Natural killer cell (primary cell): ENCODE measurements at places on chromosomes 11 and 22.

- no peak for DNase-seq
Measured at GRCh38 chr11:59658036-59658435, 10.8 kb downstream of the PATL1 start.

GRCh38 chr11:2466869-2467694 is 22.3 kb downstream of the KCNQ1 start:
- peak; percentile 84 for DNase-seq

DNA sequence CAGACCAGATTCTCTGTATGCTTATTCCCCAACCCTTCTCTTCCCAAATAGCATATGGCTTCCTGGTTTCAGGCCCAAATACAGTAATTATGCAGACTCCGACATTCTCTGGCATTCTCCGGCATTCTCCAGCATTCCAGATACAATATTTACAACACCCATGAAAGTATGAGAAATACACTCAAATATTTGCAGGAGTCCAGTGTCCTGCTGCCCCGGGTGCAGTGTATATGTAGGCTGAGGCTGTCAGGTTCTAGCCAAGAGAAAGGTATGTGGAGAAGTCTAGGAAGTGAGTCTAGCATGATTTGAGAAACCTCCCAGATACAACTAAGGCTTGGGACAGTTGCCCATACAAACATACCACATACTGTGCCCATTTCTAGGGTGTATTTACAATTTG is 160.7 kb downstream of the SOX6 start:
- no peak for DNase-seq

- DNase-seq, result no peak
Measured at GRCh38 chr11:100689141-100689540, 2.1 kb downstream of the ARHGAP42 start.

DNA sequence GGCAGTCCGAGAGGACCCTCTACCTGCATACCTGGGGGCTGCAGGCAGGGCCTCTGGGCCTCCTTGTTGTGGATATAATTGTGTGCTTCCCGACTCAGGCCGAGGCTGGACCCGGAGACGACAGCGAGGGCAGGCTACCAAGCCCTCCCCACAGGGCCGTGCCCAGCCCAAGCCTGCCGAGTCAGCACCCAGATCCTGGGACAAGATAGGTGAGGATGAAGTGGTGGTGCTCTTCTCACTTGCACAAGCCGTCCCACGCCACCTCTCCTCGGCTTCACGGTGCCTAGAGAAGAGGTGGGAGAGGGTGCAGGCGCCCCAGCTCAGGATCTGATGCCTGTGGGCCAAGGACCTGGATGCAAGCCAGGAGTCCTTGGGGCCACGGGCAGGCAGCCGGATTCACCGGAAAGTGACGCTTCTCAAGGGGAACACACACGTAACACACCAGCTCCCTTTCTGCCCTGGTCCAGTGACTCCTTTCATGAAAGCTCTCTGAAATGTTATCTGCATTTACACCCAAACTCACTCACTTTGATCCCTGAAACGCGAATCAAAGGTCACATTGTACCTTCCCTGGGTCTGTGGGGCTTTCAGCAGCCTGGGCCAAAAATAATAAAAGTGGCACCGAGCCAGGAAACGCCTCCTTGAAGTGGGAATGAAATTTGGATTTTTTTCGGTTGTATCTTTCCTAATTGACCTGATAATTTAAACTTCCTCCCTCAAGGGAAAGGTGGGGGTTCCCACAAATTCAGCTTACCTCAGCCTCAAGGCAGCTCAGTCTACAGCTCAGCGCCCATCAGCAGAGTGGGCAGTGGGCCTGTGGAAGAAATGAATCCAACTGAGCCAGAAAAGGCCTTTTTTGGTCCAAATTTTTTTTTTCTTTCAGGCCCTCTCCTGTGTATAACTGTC is 1.1 kb upstream of the GNB1L start:
- no peak for DNase-seq

DNA sequence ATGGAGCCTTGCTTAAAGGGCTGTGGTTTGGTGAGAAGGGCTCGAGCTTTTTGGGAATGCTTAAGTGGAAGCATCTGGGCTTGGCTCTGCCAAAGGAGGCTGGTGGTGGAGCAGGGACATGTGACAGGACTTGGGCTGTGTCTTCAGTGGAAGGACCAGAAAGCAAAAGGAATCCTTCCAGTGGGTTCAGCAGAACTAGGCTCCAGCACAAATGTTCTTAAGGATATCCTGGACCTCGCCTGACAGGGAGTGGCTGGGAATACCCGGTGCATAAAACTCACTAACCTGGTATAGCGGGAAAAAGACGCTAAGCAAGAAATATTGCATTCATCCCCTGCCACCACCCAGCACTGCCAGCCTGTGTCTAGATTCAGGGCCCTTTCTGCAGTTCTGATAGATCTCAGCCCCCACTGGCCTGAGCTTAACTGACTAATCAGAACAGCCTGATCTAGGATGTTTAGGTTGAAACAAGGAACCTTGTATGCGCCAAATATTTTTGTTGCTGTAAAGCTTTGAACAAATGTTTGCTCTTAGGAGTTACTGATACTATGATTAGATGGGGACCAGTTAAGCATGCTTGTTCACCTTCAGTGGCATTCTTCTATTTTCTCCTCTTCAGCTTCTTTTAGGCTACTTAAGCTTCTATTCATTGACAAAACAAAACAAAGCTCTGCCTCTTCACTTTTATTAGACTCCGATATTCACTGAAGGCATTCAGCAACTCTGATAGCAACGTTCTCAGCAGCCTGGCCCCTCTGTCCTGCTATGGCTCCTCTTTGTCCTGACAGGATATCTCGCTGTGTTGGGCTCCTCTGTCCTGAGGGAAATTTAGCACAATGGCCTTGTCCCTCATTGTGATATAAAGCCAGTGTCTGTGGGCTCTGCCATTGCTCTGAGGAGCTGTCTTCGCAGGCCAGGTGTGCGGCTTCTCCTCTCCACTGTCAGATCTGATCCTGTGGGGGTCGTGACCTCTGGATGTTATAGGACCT is 25.0 kb downstream of the PPFIBP2 start:
- no peak for DNase-seq

DNA sequence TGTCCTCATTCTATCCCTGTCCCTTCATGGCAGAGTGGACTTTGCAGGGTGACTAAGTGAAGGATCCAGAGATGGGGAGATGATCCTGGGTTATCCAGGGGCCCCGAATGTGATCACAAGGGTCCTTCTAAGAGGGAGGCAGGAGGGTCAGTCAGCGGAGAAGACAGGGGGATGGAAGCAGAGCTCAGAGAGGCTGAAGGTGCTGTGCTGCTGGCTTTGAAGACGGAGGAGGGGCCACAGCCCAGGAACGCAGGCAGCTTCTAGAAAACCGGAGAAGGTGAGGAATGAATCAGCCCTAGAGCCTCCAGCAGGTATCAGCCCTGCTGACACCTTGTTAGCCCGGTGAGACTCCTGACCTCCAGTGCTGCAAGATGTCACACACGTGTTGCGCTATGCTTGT is 63.7 kb downstream of the CDKN1C start:
- no peak for DNase-seq
